Activated naive CD8-positive, alpha-beta T cell treated with anti-CD3 and anti-CD28 coated beads, Interleukin-2, amount 50 U/mL, for 16 hours (primary cell): ENCODE measurements at places on chromosomes 16 and 17.

- DNase-seq: no peak
Measured at GRCh38 chr17:80787881-80788280, 203.8 kb upstream of the CHMP6 start.

DNA sequence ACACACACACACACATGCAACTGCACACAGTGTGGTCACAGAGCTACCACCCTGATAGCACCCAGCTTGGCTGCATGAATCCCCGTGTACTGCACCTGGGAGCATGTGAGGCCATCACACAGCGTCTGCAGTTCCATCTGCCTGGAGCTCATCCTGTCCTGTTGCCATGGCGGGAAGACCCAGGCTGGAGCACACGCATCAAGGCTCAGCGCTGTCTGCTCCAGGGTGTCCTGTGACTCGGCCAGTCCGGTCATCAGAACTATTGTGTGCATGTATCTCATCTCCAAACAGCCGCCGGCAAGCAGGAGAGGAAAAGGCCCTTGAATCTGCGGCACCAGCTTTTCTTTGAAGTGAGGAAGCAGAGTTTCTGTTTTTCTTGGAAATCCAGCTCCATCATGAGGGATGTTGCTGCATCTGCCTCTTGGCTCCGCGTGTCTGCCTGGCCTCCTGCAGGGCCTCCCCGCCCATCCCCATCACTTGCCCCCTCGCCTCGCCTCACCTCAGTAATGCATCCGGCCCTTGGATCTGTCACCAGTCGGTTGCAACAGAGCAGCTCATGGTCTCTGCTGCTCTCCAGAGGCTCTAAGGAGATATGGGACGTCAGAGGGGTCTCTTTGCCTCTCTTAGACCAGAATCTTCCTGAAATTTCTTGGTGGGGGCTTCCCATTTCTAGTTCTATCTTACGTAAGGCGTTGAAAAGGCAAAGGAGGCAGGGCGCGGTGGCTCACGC is 23.7 kb downstream of the CACNG4 start:
- DNase-seq: no peak

GRCh38 chr17:13995856-13996271 is 73.4 kb upstream of the COX10 start:
- no peak for DNase-seq

DNA sequence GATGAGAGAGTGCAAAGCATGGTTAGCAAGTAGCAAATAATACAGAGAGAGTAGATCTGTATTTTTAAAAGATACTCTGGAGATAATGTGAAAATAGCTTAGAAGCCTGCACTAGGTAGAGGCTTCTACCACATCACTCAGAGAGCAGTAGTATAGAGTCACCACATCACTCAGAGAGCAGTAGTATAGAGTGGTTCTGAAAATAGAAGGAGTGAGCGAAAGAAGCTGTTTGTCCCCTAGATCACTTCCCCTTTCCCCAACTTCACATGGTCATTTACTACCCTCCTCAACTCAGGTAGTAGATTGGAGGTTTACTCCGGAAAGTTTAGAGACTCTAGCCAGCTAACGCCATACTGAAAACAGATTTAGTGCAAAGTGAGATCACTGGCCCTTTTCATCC is 17.1 kb downstream of the DGKE start:
- DNase-seq: no peak

DNA sequence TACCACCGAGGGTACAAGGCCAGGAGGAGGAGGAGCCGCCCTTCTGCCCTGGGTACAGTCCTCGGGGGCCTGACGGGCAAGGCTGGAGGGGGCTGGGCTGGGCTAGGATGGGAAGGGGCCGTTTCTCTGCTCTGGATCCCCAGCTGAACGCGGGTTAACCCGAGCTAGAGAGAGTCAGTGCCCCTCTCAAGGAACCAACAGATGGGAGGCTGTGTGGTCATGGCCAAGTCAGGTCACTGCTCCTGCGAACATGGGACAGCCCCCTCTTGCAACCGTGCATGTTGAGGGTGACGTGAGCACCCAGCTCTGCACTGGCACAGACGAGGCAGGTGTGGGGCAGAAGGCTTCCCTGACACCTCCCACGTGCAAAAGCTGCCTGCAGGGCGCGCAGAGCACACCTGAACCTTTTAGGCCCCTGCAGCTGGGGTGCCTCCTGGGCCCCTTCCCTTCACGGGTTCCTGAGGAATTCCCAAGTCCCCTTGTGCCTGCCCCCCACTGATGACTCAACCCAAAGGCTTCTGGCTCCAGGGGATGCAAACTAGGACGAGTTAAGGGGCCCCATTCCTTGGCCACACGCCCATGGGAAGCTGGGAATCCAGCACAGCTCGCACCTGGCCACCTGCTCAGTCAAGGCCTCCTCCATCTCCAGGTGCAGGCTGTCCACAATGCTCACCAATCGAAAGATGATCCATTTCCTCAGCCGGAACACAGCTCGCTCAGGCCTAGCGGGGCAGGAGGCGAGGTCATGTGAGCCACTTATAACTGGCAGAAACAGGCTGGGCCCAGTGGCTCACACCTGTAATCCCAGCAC is 6.3 kb downstream of the MYBBP1A start:
- no peak for DNase-seq

GRCh38 chr17:28384281-28385036 is 13.0 kb downstream of the SARM1 start:
- peak; percentile 20 for DNase-seq

DNA sequence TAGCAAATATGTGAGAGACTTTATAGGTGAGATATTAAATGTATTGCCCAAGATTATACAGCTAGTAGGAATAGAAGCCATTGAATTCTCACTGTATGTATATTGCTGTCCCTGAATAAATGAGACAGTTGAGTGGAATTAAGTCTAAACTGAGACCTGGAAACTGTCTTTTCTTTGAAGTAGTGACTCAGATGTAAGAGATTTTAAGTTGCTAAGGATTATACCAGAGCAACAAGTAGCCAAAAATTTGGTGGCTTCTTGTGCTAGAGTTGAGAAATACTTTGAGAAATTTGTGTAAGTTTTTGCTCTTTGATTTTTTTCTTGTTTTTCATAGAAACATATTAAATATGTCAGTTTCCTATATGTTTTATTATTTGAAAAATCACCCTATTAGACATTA is 58.7 kb downstream of the TANC2 start:
- no peak for DNase-seq

GRCh38 chr17:62656446-62656845 is 29.0 kb downstream of the MRC2 start:
- DNase-seq: no peak

DNA sequence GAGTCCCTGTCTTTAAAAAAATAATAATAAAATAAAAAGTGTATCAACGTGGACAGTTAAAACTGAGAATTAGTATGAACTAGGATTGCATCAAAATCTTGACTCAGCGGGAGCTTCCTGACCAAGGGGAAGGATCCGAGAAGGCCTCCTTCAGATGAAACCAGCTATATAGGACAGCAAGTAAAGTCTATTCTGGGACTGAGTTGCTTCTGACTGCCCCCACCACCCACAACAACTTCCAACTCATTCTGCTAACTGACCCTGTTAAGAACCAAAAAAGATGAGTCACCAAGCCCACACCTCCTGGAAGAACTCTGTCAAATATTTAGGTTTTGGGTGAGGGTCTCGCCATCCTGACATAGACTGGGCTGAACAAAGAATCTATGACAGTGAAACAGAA is 24.9 kb downstream of the MPP3 start:
- no peak for DNase-seq

GRCh38 chr17:28343491-28343932 is 8.0 kb downstream of the TNFAIP1 start:
- DNase-seq: no peak

DNA sequence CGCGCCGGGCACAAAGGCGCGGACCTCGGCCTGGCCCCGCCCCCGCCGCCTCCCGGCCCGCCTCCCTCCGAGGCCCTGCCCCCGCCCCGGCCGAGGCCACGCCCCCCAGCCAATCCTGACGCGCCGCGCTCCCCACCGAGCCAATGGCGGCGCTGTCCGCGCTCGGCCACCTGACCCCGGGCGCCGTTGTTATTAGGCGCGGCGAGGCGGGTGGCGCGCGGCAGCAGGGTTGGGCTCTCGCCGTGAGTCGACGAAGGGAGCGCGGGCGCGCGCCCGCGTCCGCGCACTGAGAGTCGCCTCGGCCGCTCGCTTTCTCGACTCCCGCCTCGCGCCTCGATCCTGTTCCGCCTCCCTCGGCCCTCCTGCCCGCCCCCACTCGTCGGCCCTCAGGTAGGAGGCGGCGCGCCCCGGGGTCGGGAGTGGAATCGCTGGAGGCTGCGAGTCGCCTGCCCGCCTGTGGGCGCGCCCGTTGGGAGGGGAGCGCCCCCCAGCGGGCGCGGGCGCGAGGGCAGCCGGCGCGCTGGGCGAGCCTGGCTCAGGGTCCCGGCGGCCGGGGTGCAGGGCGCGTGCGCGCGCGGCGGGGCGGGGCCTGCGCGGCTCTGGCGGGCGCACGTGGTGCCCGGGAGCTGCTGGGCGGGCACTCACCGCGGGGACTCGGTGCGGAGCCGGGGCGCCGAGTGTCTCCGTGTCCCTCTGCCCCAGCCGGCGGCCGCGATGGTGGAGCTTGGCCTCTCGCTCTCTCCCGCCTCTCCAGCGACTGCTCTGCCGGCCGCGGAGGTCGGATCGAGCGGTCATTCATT is 405 bp upstream of the CBLN1 start:
- DNase-seq: no peak

DNA sequence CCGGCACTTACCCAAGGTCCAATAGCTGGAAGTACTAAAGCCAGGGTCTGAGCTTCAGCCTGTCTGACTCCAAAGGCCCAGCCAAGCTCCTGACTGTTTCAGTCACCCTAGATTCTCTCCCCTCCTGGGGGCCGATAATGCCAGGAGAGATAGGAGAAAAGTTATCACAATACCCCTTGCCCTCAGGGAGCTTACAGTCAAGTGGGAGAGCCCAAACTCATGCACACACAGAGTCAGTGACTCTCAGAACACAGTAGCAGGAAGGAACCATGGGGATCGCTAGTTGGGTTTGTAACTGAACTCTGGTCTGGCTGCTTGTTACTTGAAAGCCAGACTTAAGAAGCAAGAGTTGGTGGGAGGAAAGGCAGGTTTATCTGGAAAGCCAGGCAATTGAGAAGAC is 14.9 kb downstream of the ZNF768 start:
- no peak for DNase-seq

DNA sequence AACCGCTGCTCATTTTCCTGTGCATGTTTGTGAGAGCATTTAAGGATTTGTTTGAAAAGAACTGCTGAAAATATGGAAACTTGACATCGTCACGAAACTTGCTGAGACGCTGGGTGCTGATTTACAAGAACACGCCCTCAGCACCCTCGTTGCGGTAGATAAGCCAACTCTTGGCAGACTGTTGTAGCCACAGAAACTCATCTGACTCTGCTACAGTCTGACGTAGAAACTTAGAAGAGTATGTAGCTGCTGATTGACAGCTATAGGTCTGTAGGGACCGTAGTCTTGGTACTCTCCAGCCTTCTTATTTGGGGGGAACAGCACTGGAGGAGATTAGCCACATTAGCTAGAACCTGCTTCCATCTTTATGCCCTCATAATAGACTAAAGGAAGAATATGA is 36.1 kb upstream of the MYH2 start:
- DNase-seq: no peak

GRCh38 chr17:15257258-15257788 is 7.8 kb downstream of the PMP22 start:
- peak; percentile 10 for DNase-seq

GRCh38 chr17:74729368-74729767 is 7.7 kb upstream of the RAB37 start:
- no peak for DNase-seq

GRCh38 chr17:78224231-78225087 is 7.0 kb upstream of the TMEM235 start:
- no peak for DNase-seq

- no peak for DNase-seq
Measured at GRCh38 chr16:25109643-25110042, 1.9 kb upstream of the LCMT1 start.

GRCh38 chr16:4452674-4453073 is 21.8 kb downstream of the NMRAL1 start:
- DNase-seq: no peak

DNA sequence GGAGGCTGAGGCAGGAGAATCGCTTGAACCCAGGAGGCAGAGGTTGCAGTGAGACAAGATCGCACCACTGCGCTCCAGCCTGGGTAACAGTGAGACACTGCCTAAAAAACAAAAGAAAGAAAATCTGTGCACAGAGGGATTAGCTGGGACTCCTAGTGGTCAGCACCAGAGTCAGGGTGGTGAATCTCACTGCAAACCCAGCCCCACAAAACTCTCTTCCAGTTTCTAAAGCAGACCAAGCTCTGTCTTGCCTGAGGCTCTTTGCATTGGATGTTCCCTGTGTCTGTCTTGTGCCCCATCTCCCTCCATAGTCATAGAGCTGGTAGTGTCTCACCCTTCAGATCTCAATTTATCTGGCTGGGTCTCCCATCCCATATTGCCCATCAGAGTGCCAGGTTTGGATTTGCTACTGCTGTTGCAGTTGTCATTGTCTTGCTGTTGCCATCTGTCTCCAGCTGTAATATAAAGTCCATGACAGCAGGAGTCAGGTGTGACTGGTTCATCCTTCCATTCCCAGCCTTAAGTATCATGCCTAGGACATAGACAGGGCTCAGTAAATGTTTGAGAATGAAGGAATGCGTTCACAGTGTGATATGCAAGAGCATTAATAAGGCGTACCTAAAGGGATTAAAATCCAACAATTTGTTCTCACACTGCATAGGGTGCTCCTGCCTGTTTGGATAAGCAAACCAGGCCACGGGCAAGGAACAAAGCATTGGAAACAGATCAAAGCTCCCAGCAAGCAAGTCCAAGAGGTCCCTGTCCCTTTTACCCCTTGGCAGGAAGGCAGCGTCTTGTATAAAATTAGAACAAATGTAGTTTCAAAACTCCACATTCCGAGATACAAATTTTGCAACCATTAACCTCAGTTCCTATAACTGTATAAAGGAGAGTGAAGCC is 614.6 kb upstream of the CDH5 start:
- DNase-seq: no peak

DNA sequence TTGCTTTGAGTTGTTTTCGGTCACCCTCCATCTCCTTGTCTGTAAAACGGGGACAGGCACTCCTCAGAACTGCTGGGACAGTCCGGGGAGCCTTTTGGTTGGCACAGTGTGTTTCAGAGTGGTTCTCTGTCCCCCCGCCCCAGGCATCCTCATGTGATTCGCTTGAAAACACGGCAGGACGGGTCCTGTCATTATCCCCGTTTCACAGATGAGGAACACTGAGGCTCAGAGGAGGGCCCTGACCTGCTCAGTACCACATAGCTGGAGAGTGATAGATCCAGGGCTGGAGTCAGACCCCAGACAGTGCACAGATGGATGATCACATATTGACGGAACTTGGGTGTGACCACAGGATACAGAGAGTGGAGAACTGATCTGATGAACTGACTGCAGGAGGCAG is 13.5 kb upstream of the ADGRG1 start:
- DNase-seq: no peak

DNA sequence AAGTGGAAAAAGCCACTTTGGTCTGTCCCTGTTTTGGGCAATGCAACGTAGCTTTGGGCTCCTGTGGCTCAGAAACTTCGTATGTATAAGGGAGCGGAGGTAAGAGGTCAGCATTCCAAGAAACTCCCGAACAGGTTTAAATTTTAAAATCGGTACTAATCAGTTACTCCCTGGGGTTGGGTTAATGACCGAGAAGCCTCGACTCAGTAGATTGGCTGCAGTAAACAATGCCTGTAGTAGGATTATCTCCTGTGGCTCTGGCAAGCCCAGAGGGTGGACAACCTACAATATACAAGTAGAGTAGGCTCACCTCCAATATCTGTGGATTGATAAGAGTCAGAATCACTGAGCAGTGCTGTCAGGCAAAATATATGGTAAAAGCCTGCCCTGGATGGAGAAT is 1.6 kb upstream of the GNA13 start:
- no peak for DNase-seq
